Stimulated activated CD4-positive, alpha-beta T cell treated with anti-CD3 and anti-CD28 coated beads, Interleukin-2, amount 100 ng/mL, for 24 hours (primary cell): ENCODE measurements at places on chromosomes 2 and 18.

GRCh38 chr2:161238265-161238559 is 70.0 kb upstream of the PSMD14 start:
- no peak for DNase-seq

DNA sequence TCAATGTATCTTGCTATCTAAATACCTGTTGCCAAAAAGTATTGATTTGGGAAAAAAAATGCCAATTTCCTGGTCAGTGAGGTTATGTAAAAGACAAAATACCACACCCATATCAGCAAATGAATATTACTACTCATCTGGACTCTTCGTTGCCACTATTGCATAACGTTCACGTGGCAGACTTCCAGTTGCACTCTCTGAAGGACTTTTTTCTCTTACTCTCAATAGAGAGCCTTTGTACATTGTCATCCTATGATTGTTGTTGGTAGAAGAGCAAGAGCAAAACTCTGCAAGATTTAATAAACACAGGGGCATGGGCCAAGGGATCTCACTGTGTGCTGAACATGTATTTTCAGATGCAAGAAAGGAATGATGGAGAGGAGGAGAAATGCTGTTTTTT is 689.8 kb downstream of the MBD2 start:
- DNase-seq: no peak

GRCh38 chr18:37653618-37654017 is 88.0 kb upstream of the CELF4 start:
- DNase-seq: no peak

DNA sequence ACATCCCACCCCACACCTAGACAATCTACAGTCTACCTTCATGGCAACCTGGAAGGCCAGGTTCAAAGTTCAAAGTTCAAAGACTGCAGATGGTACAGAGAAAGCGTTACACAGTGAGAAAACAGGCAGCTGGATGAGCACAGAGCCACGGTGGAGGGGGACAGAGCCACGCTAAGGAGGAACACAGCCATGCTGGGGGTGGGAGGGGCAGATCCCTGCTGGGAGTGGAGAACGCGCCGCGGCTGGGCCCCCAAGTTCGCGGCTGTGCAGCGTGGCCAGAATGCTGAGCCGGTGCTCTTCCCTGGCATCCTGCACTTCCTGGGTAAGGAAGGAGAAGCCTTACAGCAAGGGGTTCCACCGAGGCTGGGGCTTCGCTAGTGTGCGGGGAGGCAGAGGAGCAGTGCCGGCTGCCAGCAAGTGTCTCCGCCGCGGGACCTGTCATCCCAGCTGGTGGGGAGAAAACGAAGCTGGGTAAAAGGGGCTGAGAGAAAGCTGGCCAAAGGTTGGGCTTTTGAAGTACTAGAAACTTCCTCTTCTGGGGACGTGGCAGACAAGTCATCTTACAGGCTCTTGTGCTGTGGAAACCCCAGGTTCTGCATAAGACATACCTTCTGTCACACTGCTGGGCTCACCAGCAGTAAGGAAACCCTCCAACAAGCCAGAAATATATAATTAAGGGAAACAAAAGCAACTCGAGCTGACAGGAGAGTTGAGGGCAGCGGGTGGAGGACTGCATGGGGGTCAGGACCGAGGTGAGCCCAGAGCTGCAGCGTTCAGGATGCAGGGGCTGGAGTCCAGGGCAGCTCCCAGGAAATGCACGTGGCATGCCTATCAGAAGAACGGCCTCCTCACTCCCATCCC is 115.5 kb downstream of the HDAC4 start:
- no peak for DNase-seq

DNA sequence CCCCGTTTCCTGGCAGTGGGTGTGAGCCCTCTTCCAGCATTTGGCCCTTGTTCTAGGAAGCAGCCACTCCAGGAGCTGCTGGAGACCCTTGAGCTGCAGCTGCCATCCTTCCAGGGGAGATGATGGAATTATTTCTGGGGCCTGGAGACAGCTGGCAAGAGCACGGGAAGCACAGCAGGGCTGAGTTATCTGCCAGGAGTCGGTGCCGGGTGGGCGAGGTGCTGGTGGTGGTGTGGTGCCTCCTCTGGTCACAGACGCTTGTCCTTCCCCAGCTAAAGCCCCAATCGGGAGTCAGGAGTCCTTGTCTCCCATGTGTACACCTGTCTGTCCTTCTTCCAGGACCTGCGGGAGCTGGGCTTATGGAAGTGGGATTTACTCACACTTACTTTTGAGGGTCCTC is 36.0 kb downstream of the DPYSL5 start:
- DNase-seq: no peak

DNA sequence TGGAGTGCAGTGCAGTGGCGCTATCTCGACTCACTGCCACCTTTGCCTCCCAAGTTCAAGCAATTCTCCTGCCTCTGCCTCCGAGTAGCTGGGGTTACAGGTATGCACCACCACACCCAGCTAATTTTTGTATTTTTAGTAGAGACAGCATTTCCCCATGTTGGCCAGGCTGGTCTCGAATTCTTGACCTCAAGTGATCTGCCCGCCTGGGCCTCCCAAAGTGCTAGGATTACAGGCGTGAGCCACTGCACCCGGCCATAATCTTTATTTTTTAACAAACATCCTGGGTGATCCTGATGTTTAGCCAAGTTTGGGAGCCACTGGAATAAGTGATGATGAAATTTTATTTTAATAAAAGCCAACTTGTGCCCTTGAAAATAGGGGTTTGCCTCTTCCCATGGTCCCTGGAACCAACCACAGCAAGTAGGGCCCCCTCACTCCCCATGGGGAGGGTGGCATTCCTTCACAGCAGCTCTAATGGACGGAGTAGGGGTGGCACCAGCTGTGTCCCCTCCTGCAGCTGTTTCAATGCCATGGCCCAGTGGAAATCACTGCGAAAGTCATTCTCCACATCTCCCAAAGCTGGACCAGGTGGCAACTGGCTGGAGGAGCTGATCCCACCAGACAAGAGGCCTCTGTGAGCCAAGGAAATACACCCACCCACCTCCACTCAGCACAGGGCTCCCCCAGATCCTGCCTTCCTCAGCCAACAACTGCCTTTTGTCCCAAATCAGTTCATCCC is 194.8 kb downstream of the ZFP36L2 start:
- no peak for DNase-seq

DNA sequence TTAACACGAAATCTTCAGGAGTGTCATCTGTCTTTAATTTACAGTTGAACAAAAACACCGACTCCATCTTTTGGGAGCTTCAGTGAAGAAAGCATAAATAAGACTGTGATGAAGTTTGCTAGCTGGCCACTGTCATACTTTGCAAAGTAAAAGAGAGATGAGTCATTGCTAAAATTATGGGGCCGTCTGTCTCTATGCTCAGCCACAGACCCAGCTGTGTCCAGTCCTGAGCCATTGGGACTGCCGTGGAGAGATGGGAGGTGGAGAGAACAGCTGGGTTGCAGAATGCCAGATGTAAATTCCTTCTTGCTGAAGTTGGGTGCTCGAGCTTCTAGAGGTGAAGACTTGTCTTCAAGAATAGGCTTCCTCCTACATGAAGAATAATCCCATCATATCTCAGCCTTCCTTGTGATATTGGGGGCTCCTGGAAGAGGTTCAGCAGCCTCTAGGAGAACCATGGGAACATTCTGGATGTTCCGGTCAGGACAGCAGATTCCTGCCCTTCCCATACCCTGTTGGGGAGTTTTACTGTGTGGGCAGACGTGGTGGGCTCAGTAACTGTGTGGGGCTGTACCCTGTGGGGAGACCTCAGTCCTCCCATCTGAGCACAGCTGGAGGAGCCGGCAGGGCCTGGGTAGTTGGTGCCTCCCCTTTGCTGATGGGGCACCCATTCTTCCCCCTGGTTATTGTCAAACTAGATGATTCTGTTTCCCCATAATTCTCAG is 71.1 kb downstream of the LDLRAD4 start:
- no peak for DNase-seq

- no peak for DNase-seq
These were observed 17.5 kb upstream of the DOK6 start for GRCh38 chr18:69383186-69383585.

GRCh38 chr2:37846207-37846606 is 78.9 kb upstream of the RMDN2 start:
- DNase-seq: no peak

GRCh38 chr18:58359620-58360019 is 269.3 kb downstream of the ALPK2 start:
- no peak for DNase-seq

GRCh38 chr2:923832-924601 is 26.6 kb upstream of the SNTG2 start:
- DNase-seq: no peak

DNA sequence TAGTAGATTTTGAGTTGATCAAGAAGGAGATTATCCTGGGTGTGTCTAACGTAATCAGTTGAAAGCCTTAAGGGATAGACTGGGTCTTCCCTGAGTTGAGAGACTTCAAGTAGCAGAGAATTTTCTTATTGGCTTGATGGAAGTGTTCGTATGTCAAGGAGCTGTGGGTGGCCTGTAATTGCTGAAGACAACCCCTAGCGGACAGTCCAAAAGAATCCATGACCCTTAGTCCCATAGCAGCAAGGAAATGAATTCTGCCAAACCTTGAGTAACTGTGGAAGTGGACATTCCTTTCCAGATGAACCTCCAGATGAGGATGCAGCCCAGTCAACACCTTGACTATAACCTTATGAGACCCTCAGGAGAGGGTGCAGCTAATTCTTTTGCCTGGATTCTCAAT is 786.3 kb downstream of the SOCS6 start:
- no peak for DNase-seq

- DNase-seq: no peak
These were observed 195.3 kb downstream of the SMAD2 start for GRCh38 chr18:47735041-47735702.

GRCh38 chr18:9735238-9735637 is 27.1 kb downstream of the RAB31 start:
- DNase-seq: no peak

DNA sequence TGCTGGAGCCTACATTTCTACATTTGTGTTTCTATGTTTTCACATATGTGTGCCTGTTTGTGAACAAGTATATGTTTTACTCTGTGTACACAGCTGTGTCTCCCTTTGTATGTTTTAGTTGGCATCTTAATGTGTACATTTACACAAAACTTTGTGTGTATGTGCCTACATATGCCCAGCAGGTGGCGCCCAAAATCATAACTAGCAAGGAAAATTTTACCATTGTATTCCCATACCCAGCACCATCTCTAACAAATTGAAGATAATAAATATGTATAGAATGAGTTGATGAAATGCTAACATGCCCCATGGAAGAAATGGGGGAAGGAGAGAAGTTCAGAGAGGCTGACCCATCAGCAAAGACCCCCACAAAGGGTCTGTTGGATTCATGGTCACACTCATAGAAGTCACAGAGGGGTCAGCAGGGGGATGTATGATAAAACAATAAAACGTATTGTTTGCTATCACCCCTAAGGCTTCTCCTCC is 48.1 kb downstream of the PKDCC start:
- DNase-seq: peak; percentile 81

GRCh38 chr2:135997380-135997779 is 12.0 kb upstream of the DARS1 start:
- DNase-seq: no peak

GRCh38 chr2:23703583-23704385 is 223.1 kb downstream of the ATAD2B start:
- DNase-seq: no peak

DNA sequence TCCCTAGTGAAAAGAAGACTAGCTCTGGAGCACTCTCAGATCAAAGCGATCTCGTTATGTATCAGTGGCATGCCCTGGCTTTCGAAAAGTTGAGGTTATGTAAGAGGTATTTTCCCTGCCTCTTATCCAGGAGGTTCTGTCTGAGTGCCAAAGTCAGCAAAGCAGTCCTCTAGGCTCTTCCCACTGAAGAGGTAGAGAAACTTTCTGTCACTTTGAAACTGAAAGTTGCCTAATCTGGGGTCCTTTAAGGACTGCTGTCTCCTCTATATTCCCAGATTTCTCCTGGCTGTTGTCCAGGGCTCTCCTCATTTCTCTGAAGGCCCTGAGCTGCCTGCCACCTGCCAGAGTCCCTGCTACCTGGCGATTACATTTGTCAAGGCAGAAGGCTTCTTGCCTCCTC is 96.3 kb downstream of the B3GNT2 start:
- DNase-seq: no peak

DNA sequence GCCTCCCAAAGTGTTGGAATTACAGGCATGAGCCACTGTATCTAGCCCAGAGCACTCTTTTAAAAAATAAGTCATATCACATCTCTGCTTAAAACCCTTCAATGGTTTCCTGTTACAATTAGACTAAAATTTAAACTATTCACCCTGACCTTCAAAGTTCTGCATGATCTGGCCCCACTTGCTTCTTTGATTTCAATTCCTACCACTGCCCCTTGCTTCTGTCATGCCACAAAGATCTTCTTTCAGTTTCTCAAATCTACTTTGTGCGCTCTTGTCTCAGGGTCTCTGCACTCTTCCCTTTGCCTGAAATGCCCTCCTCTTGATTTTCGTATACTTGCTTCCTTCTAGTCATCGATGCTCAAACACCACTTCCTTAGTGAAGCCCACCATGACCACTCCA is 213.0 kb downstream of the TMEM247 start:
- DNase-seq: no peak

DNA sequence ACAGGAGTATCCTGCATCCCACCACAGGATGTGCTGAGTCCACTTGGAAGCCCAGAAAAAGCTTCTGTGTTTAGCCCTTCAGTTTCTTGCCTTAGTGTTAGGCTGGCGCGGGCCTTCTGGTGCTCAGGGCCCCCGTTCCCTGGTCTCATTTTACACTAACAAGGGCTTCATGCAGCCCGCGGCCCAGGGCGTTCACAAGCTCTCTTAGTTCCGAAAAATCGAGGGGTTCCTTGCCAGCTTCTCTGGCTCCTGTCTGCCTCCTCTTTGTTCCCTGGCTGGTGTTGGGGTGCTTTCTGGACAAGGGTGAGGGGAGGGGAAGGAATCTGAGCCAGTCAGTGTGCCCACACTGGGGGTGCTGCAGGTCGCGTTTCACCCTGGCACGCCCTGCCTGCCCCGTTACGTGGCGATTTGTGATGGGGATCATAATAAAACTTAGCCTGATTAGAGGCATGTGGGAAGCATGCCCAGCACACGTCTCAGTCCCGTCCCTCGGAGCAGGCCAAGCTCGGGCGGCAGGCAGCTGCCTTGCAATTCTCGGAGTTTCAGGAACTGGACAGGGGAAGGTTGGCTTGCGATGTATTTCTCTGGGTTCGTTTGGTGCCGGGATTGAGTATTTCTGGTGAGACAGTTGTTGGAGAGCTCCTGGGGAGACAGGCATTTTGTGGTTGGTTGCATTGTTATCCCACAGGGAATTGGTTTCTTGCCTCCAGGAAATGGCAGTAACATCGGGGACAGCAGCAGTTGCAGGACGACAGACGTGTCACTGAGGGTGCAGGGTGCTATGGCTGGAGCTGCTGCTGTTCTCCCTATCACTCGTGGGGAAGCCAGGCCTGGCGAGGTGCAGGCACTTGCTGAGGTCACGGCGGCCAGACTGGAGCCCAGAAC is 22.9 kb downstream of the SH3BP4 start:
- DNase-seq: no peak

GRCh38 chr2:223457301-223457700 is 144.9 kb downstream of the SCG2 start:
- DNase-seq: no peak

- DNase-seq: no peak
These were observed 69.5 kb downstream of the TMEM18 start for GRCh38 chr2:607709-608108.
